CD4-positive, alpha-beta T cell treated with Interleukin-4 for 4 hours (primary cell): ENCODE measurements at places on chromosomes 11 and 22.

DNA sequence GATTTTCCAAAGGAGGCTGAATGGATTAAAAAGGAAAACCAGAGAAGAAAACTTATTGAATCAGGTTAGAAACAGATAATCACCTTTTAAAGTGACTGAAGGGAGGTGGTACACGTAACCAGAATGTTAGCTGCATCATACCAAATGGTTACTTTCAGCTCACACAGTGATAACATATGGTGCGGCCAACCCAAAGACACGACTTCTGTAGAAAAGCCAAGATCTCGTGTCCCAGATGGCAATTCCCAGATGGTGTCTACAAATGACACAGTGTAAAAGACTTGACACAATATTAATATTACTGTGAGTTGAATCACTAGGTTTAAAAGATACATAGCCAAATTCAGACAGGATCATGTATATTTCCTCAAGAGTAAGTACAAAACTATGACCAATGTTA, 5.2 kb downstream of the PPP2R1B start:
- no peak for DNase-seq

DNA sequence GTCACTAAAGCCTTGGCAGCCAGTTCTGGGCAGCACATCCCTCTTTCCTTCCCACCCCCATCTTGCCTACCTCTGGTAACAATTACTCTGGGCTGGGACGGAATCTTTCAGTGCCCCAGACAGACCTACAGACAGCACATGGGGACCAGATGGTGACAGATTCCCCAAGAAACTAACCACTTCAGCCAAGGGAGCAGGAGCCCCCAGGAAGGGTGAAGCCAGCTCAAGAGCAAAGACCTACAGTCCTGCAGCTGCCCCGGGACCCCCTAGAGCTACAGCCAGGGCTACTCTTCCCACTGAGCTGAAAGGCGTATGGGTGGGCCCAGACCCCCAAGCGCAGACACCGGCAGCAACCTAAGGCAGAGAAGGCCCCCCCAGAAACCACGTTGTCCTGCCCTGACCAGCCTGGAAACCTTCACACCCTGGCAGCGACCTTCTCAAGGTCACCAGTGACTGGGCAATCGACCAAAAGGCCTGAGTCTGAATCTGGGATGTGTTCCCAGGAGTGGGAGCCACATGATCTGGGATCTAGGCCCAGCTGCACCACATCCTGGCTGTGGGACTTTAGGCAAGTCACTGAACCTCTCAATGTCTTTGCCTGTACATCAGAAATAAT, 65.8 kb downstream of the LRRC32 start:
- no peak for DNase-seq

DNA sequence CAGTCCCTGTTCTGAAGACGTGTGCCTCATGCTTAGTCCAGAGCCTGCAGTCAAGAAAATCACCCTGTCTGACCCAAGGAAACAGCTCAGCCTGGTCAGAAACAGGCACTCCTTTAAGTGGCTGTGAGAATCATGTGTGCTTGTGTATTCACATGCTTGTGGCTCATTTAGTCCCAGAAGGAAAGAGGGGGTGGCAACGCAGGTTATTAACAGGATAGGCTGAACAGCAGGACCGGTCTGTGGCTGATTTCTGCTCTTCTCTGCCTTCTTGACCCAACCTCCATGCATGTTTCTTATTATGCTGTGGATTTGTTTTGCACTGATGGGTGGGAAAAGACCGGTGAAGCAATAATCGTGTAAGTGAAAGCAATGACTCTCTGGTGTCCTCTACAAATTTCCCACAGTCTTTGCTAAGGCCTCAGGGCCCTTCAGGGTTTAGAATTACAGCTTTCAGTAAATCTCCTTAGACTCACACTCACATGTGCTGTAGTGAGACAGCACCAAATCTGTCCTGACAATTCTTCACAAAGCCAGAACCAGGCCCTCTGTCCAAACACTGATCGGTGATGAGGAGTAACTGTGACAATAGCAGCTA, 288.1 kb downstream of the ETS1 start:
- DNase-seq = no peak

GRCh38 chr11:122491509-122491908, 164.0 kb upstream of the UBASH3B start:
- no peak for DNase-seq

DNA sequence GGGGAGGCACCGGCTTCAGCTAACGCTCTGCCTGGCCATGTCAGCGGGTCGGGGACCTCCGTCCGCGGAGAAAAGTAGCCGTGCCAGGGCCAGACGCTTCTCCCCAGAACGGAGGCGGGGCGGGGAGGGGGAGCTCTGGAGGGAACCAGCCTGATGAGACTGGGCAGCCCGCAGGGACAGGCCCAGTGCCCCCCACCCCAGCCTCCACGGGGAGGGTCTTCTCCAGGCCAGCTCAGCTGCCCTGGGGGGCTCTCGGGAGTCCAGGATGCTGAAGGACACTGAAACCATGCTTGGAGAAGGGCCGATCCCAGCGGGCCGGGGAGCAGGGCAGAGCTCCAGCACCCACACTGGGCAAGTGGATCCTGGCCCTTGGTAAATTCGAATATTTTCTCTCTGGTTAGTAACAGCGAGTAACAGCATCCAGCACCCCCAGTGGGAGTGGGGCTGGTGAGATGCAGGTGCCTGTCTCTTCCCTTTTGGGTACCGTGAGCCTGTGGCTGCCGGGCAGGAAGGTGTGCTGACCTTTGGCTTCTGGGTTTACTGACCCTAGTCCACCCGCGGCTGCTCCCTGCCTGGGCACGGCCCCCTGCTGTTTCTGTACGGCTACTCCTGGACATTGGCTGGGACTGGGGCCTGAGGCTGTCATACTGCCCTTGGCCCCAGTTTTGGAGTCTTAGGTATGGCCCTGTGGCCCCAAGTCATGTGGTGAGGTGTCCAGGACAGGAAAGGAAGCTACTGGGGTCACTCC, 35.8 kb downstream of the GRAMD4 start:
- no peak for DNase-seq

GRCh38 chr11:22681281-22681812, 14.9 kb downstream of the GAS2 start:
- no peak for DNase-seq

DNA sequence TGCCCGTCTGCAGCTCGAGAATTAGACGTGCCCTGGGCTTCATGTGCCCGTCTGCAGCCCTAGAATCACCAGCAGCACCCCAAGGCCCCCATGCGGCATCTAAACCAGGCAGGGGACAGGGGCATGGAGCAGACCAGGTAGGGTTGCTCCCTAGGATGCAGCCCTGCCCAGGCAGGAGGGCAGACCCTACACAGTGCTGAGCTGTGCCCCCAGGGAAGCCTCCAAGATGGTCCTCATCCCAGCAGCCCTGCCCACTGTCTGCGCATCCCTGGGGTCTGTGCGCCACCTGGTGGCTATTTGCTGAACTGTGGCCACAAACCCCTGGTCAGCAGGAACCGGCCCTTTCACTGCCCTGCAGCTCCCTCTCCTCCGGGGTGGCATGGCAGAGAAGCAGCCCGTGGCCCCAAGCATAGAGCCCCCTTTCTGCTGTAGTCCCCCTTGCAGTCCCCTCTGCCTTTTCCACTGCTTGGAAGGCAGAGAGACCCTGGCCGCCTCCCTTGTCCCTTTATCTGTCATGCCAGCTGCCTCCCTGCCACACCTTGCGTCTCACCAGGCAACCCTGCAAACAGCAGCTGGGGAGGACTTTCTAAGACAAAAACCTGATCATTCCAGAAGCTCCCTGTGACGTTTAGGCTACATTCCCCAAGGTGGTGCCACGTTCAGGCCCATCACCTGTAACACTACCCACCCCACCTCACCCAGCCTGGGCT, 86.6 kb downstream of the KCNQ1 start:
- DNase-seq = peak; percentile 45

DNA sequence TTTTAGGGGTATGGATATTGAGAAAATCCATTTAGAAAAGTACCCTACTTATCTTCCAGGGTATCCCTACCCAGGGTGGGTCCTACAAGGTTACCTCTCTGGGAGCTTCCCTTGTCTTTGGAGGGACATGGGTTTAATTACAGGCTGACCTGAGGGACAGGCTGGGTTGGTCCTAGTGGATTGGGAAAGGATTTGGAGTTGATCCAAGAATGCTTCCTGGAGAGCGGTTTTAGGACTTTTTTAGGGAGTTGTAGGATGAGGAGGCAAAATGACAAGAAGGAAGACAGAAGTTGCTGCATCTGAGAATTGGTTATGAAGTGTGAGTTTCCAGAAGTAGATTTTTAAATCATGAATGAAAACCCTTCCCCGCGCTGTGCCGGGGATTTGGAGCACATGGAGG, 61.8 kb upstream of the CRTAM start:
- DNase-seq = no peak
